Activated naive CD4-positive, alpha-beta T cell treated with anti-CD3 and anti-CD28 coated beads, Interleukin-2, amount 10 ng/mL, durations not matched to agents 7 days and 5 days (primary cell): ENCODE measurements at places on chromosomes 4 and X.

DNA sequence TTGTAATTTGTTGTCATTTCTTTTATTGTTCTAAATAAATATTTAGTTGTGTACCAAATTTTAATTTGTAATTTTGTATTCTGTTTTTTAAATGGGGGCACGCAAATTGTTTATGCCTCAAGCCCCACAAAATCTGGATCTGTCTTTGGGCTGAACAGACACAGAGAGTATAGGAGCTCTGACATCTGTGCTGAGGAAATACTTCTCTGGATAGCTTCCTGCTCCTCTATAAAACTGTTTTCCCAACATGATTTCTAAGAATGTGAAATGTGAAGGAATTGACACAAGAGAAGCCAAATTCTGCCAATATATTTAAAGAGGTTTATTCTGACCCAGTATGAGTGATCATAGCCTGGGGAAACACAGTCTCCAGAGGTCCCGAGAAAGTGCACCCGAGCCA, 93.0 kb downstream of the IL13RA2 start:
- DNase-seq = no peak

GRCh38 chrX:47158131-47158530, 13.1 kb downstream of the RBM10 start:
- no peak for DNase-seq

DNA sequence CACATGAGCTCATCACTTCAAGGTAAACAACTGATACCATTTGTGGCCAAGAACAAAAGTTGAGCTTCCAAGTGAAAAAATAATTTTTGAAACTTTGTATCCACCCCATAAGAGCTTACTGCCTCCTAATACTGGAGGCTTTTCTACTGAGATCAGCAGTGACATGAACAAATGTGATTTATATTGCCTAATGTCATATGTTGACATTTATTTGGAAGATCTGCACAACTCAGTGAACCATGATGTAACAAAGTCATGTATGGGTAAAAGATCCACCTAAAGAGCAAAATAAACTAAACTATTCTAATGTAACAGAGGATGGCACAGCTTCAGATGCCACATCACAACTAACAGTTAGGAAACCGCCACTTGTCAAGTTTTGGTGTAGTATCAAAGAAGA, 65.8 kb downstream of the AFAP1 start:
- DNase-seq = no peak

GRCh38 chr4:180947425-180947824, 1295.8 kb upstream of the TENM3 start:
- DNase-seq = no peak

- DNase-seq = no peak
These were observed 7.7 kb upstream of the STX18 start for GRCh38 chr4:4549534-4549933.

DNA sequence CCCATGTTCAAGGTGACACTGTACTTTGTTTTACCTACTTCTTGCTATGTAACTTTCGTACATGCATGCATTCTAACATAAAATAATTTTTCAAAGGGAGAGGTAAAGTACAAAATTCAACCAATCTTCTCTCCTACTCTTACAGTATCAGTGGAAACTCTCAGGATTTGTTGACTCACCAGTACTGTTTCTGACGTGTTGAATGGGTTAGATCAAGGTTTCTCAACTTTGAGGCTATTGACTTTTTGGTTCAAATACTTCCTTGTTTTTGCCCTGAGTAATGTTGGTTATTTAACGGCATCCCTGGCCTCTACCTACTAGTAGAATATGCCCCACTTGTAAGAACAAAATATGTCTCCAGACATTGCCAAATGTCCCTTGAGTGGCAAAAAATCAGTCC, 94.6 kb upstream of the SMAD1 start:
- DNase-seq = no peak

GRCh38 chr4:99587803-99588202, 13.2 kb downstream of the MTTP start:
- DNase-seq = no peak

- DNase-seq = no peak
These were observed 96.8 kb downstream of the PJA1 start for GRCh38 chrX:69068301-69069085.

- DNase-seq = no peak
These were observed 70.4 kb downstream of the BEX3 start for GRCh38 chrX:103446665-103447302.

DNA sequence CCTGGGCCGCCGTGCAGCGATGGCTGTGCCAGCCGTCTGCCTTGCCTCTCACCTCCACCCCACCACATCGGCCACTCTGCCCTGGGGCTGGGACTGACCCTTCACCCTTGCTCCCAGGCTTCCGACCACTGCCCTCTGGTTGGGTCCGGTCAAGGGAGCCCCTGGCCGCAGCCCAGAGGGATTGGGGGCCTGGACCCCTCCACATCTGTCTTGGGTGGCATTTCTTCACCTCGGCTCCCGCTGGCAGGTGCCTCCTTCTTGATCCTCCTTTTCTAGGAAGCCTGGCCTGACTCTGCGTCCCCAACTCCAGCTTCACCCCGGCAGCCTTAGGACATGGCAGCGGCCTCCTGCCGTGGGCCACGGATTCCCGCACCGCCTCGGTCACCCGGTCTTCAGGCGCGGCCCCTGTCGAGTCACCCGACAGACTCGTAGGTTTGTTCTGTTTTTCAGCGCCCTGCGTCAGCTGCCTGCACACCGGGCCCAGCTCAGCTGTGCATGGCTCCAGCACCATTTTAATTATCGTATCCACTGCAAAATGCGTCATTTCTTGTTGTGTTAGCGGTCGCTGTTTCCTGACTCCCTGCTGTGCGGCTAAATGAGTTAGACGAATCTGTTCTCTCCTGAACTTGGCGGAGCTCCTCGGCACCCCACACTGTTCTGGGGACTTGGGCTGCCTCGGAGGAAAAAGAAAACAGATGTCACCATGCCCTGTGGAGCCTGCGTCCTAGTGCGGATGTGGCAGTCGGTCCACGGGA, 124.0 kb downstream of the FAM53A start:
- no peak for DNase-seq

DNA sequence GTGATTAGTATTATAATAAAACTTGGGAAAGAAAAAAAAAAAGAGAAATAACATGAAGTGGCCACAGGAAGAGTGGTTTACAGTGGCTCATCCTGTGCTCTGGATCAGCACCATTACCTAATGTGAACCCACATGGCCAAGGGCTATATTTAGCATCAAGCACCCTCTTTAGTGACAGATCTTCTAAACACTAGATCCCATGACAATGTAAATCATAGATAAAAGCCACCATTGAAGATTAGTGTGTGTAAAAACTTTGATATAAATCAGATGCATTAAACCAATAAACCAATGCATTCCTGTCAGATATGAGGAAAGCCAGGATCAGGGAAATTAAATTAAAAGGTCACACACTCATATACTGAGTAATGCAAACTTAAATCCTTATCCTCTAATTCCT, 400.6 kb upstream of the MAGEB18 start:
- DNase-seq = no peak

GRCh38 chr4:43163101-43163792, 270.7 kb downstream of the GRXCR1 start:
- DNase-seq = no peak

DNA sequence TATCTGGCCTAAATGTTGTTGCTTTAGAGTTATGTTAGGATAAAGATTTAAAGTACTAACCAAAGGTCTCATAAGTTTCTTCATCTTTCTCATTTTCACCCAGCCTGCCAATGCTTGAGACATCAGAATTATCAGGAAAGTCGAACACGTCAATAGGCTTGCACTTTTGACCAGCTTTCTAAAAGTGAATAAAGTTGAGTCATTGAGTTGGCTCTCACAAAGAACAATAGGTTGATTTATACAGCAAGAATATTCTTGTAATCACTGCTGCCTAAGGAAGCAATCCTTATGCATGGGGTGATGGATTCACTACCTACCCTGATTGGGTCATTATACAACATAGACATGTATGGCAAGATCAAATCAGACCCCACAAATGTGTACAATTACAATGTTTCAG, 5.0 kb downstream of the CENPU start:
- DNase-seq = no peak

- DNase-seq = no peak
These were observed 11.7 kb upstream of the IL21 start for GRCh38 chr4:122632396-122633143.

GRCh38 chr4:184453365-184454160, 20.8 kb downstream of the IRF2 start:
- peak; percentile 56 for DNase-seq

GRCh38 chr4:86326400-86326799, 33.5 kb downstream of the MAPK10 start:
- no peak for DNase-seq

DNA sequence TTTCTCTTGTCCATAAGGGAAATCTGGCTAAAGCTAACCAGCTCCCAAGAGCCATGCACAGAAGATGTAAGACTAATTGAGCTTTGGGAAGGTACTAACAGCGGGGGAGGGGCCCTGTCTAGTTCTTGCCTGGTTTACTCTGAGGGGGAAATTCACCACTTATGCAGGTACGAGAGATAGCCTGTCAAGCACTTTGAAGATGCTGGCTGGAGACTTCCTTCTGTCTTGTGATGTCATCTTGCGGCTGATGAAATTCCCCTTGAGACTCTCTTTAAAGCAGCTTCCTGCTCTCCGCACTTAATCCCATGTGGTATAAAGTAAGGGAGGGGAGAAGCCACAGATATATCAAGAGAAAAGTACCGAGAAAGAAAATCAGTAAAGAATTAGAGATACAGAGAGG, 345.3 kb downstream of the MAPK10 start:
- no peak for DNase-seq

GRCh38 chr4:116531870-116532269, 553.5 kb downstream of the TRAM1L1 start:
- DNase-seq = no peak

DNA sequence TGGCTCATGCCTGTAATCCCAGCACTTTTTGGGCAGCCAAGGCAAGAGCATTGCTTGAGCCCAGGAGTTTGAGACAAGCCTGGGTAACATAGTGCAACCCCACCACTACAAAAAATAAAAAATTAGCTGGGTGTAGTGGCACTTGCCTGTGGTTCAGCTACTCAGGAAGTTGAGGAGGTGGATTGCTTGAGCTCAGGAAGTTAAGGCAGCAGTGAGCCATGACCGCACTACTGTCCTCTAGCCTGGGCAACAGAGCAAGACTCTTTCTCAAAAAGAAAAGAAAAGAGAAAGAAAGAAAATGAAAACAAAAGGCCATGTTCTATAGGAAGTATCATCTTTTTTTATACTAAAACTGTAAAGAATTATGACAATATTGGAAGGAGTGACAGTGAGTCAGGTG, 38.5 kb downstream of the NEK1 start:
- DNase-seq = no peak

GRCh38 chrX:36856849-36857248, 151.3 kb upstream of the FAM47C start:
- DNase-seq = no peak

- DNase-seq = no peak
These were observed 43.3 kb upstream of the AGA start for GRCh38 chr4:177485528-177485927.

DNA sequence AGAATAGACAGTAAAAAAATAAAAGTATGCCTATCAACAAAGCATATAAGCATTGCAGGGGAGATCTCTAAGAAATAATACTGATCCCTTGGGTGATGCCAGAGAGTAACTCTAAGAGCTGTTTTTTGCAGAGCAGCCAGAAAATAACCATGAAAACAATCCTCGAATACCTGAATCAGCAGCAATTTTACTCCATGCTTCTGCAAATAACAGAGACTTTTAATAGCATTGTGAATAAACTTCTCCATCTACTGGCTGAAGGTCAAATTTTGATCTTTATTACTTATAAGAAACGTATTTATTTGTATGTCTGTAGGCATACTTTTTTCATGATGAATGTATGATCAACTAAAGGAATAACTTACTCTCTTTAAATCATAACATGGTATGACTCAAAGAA, 334.5 kb downstream of the GALNTL6 start:
- no peak for DNase-seq
